ENCODE measurements at places on chromosomes 12 and 14.

GRCh38 chr12:3438401-3438800 lies 52.6 kb upstream of the PRMT8 start:
- no peak for DNase-seq

- DNase-seq = peak; percentile 52
Measured at GRCh38 chr12:111410431-111411184, 4.9 kb downstream of the SH2B3 start.

DNA sequence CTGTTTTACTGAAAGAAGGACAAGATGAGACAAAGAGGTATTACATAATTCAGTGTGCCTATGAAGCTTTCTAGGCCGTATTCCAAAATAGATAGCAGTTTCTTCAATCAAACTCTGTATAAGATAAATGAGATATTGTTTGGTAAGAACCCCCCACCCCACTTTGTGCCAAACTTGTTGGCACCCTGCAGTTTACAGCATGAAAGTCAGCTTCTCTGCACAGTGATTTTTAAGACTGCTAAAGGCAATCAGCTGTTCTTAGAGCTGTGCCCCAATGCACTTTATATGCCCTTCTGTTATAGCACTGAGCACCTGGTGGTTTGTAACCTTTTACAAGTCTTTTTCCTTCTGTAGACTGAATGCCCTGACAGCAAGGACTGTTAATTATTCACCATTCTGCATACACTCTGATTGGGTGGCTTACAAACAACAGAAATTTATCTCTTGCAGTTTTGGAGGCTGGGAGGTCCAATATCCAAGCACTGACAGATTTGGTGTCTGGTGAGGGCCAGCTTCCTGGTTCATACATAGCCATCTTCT lies 76.7 kb downstream of the ANO4 start:
- no peak for DNase-seq

DNA sequence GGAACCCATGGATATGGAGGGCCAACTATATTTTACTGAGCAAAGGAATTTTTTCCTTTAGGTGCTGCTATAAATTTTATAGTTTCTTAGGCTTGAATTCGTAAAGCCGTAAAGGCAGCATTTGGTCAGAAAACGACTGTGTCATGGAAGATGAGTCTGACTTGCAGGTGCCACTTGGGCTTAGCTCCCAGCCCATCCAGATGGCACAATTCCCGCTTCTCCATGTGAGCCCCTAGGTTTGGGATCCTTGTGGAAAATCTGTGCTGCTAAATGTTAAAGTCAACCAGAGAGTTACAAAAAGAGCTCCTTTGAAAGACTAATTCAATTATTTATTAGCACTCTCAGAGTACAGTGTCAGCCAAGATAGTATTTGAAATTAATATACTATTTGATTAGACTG lies 120.1 kb upstream of the NPAS3 start:
- DNase-seq = no peak

DNA sequence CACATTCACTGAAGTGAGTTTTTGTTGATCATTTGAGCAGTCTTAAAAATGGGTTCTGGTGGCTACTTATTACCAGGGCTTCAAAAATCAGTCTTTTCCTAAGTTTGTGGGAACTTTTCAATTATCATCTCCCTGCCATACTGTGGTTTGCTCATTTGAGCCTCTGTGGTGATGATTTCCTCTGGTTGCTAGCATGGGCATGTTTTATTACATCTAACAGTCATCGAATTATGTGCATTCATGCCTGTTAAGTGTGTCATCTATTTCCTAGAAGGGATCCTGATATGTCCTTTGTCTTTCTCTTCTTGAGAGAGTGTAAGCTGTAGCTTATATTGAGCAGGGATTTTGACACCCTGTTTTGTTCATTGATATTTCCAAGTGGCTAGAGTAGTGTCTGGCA lies 116.8 kb downstream of the WIF1 start:
- no peak for DNase-seq

DNA sequence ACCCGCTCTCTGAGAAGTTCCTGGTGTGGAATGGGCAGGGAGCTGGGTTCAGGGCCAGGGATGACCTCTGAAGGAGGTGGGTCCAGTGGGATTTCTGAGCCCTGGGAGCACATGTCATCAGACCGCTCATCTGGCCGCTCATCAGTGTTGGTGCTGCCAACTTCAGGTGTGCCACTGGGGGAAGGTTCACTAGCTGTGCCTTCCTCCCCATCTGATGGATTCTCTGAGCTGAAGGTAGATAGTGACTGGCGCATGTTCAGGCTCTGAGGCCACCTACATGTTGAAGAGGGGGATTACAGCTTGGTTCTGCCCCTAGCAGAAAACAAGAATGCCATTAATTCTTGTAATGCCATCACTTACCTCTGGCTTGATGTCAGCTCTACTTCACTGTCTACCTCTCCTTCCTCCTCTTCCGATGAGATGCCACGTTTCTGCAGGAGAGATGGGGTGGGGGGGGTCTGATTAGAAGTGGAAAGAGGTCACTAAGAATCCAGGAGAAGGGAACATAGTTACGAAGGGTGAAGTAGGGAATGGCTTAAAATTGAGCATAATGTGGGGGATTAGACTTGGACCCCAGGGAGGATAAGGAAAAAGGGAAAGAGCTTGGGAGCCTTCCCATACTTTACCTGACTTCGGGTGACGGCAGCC lies 17.2 kb downstream of the MAP3K12 start:
- DNase-seq = no peak

DNA sequence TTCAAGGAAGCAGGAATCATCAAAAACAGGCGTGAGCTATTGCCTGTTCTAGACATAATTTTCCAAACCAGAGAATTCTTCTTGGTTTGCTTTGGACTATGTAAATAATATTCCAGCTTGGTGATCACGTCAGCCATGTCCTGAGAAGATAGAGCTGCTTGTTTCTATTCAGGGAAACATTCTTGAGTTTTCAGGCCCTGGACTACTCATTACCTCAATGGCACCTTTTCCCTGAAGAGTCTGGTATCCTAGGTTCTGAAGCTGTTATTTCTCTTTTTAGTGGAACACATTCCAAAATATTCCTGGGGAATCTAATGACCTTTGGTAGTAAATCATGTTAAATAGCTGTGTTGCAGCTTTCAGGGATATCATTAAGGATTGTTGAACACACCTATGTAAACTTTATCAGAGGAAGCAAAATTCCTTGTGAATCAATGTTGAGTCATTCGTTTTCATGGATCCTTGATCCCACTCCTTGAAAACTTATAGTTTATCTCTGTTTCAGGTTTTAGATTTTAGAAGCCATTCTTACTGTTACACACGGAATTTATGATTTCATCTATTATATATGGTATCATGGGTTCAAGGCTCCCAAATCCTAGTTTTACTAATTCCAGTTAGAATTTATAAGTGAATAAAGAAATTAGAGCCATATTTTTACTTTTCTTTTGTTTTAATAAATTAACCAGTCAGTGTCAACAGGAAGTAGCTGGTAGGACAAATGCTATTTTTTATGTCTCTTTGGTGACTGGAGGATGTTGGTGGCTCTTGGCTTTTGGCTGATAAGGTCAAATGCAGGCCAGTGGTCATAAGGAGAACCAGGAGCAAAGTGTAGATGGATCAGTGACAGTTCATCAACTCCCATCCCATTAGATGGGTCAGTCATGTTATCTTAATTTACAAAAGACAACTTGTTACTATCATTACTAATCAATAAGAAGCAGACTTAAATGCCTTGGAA lies 380.1 kb downstream of the ZFP36L1 start:
- no peak for DNase-seq

DNA sequence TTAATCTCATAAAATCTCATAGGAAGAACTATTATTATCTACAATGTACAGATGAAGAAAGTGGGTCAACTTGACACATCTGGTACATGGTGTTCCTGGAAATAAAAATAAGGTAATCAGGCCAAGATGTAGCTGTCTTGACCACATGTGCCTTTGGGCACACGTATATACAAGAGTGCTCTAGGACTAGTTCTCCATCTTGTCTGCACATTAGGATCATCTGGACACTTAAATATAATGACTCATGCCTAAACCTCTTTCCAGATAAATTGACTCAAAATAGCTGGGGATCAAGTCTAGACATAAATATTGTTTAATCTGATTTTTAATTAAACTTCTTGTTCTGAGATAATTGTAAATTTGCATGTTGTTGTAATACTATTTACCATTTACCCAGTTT lies 182.6 kb downstream of the CNTN1 start:
- DNase-seq = no peak

DNA sequence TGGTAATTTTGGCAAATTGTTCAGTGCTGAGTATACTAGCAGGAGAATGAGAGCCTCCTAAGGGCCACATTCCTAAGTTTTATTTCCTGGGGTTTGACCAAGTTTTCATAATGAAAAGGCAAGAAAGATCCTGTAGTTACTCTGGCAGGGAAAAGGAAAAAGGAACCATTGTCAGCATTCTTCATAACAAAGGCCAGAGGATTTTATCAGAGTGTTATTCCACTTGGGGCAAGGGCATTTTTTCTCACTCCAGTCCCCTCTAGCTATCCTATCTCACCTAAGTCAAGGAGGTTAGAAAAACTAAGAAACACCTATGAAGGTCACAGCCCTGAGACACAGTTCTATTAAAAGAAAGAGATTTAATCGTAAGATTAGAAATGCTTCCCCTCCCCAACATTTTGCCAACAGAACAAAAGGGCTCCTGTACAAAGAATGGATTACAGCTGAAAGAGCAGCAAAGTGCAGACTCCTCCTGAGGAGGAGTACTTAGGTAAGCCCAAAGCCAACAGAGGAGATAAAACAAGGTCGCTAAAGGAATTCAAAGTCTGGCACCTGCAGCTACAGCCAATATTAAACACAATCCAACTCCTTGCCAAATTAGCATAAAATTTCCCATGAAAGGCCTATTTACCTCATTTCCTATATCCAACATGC lies 162.4 kb downstream of the GALC start:
- DNase-seq = no peak

DNA sequence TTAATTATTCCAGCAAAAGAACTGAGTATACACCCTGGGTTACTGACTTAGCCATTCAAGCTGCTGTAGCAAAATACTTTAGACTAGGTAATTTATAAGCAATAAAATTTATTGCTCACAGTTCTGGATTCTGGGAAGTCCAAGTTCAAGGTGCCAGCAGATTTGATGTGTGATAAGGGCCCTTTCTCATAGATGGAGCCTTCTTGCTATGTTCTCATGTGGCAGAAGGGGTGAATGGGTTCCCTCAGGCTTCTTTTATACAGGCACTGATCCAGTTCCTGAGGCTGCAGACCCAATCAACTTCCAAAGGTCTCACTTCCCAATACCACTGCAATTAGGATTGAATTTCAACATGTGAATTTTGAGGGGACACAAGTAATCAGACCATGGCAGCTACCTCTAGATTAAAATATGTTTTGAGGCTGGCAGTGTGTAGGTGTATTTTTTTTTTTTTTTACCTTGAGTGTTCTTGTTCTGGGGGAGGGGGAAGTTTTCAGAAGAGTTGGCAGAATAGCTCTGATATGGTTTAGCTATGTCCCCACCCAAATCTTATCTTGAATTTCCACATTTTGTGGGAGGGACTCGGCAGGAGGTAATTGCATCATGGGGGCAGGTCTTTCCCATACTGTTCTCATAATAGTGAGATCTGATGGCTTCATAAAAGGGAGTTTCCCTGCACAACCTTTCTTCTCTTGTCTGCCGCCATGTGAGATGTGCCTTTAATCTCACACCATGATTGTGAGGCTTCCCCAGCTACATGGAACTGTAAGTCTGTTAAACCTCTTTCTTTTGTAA lies 178.2 kb downstream of the RASSF9 start:
- DNase-seq = no peak

DNA sequence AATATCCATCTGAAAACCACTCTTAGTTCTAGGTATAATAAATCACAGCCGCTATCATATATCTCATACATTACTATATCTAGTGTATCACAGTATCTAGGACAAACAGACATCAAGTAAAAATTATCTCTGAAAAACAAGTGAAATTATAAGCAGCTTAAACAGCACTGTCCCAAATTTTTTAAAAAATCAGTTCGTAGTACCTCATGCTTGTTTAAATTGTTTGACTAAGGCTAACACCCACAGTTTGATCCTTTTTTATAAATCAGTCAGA lies 33.9 kb downstream of the CDK17 start:
- DNase-seq = no peak

DNA sequence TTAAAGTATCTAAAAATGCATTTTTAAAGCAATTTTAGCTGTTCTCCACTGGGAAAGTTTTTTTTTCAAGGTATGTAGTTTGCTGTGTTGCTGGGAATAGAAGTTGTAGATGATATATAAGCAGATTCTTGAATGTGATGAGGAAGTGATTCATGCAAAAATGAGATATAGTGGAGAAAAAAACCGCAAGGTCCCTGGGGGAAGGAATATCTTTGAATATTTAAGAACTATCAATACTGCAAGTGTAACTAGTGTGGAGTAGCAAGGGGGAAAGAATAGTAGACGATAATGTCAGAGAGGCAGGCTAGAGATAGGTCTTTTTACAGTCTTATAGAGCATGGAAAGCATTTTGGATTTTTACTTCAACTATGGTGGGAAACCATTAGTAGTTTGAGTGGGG lies 42.5 kb downstream of the PTCSC3 start:
- DNase-seq = no peak

- DNase-seq = peak; percentile 96
Measured at GRCh38 chr14:70905301-70905700, 2.0 kb upstream of the PCNX1 start.

DNA sequence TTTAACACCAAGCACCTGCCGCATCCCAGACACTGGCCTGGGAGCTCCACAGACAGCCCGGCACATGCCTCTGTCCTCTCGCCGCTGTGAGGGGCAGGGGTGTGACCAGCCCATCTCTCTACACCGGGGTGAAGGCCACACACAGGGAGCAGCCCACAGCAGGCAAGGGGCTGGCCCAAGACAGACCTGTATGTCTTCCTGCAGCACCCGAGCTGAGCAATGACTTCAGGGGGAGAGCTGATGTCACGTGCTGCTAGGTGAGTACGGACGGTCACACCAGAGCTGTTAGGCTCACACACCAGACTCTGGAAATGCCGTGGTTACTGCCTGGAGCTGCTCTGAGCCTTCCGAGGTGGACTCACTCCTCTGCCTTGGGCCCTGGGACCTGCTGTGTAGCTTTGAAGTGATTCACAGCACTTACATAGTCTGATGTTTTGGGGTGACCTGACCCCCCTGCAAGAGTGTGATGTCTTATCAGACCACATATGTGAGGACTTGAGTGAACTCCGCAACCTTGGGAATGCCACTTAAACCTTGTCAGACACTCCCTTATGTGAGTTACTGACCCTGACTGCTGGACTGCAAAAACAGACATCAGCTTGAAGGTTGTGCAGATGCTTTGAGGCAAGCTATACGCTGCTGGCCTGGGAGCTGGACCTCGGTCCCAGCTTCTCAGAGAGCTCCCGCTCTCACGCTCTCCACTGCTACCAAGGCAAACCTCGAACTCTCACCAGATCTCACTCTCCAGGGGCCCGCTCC lies 1.8 kb downstream of the XRCC3 start:
- DNase-seq = no peak

DNA sequence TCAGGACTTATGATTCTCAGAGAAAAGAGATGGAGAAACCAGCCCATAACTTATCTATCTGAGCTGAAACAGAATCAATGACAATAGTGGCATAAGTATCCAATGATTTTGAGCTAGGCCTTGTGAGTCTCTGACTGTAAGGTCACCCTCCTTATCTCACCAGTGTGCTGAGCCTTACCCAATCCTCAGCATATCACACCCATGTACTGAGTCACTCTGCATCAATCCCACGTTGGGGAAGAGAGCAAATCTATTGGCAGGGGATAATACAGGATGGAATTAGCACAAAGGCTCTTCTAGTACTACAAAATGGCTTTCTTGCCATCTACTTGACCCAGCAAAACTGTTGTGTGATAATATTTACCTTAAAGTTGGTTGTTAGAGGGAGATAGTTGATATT lies 997.8 kb downstream of the NRXN3 start:
- no peak for DNase-seq

GRCh38 chr12:71684081-71684480 lies 1.8 kb upstream of the TMEM19 start:
- DNase-seq = no peak

Data from adipocyte (in vitro differentiated cells).